ENCODE measurements at places on chromosomes 5 and 9.
A peak's percentile ranks its signal among the peaks of the same experiment; 100 is the strongest.

DNA sequence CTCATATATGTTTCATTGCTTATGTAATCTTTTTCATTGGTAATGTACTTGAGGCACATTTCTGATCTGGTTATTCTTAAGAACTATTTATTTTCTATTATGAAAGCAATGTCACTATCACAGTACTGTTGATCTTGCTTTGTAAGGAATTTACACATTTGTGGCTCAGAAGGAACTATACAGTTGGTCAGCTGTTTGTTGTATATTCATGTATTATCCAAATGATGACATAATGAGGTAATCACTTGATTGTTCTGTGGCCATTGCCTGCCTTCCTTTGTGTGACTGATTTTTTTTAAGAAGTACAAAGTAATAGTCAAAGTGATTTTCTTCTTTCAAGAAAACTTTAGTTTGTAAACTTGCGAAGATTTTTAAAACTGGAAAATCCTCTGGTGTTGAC lies 399.9 kb downstream of the TMEM161B start:
- no peak for DNase-seq

DNA sequence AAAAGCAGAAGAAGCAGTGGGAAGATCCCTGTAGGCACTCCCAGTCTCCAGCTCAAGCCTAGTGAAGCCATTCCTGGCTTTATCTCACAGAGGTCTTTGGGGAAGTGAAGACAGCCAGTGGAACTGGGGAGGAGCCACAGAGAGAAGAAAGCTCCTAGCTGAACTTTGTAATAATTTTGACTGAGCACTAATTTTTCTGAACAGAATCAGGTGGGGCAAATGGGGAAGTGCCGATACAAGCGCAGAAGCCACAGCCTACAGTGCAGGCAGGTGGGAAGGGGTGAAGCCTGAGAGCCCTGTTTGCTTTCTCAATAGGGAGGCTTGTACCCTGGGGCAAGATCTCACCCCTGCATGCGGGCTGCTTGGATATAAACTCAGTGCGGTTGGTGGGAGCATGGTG lies 48.4 kb upstream of the SNAPC3 start:
- no peak for DNase-seq

- no peak for DNase-seq
Measured at GRCh38 chr5:177995691-177996595, at the start of gene PROP1. PROP1 (minus strand) TSS chr5:177996242; CDS start chr5:177995933, 309 bp downstream.

DNA sequence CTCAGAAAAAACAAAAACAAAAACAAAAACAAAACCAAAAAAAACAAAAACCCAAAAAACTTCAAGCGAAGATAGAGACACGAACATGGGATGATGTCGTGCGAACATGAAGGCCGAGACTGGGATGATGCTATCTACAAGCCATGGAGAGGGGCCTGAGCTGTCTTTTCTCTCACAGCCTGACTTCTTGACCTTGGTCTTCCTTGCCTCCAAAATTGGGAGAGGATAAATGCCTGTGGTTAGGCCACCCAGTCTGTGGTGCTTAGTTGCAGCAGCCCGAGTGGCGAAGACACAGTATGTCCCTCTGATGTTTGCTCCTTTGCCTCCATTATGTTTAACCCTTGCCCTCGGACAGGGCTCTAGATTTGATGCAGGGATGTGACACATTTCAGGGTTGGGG lies 130.4 kb upstream of the BASP1 start:
- DNase-seq, result no peak

DNA sequence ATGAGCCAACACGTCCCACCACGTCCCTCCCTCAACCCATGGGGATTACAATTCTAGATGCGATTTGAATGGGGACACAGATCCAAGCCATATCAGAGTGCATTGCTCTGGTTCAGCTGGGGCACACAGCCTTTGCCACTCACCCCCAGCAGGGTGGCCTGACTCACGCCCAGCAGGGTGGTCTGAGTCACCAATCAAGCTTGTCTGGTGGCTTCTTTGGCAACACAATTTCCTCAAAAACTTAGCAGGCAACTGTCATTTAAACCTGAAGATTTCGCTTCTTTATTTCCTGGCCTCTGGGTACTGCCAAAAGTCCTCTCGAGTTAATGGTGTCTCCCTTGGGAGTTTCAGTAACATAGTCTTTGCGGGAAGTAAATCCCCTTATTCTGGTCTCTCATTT lies 16.3 kb upstream of the SEMA5A start:
- no peak for DNase-seq

GRCh38 chr5:78587081-78587774 lies 61.3 kb downstream of the LHFPL2 start:
- DNase-seq, result no peak

GRCh38 chr5:11483630-11484029 lies 420.6 kb downstream of the CTNND2 start:
- no peak for DNase-seq

DNA sequence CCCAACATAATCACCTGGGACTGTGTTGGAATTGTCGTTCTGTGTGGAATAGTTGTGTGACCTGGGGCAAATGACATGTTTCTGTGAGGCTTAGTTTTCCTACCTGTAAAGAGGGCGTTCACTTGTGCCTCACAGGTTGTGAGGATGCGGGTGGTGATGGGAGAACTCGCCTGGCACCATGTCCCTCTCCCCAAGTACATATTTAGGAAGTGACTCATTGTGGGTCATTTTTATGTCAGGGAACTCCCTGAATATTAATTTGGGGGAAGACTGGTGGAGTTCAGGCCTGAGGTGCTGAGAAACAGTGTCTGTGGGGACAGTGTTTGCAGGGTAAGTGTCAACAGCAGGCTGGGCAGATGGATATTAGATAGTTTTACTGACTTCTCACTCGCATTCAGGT lies 144.7 kb downstream of the KDM4C start:
- DNase-seq, result no peak

DNA sequence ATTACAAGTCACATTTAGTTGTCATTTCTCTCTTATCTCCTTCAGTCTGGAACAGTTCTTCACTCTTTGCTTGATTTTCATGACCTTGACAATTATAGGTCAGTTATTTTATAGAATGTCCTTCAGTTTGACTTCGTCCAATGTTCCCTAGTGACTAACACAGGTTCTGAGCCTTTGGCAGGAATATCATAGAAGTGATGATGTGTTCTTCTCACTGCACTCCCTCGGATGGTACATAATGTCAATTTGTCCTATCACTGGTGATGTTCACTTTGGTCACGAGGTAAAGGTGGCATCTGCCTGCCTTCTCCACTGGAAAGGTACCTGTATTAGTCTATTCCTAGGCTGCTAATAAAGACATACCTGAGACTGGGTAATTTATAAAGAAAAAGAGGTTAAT lies 126.0 kb upstream of the PTPN3 start:
- DNase-seq, result no peak

GRCh38 chr5:68688547-68688946 lies 405.3 kb upstream of the SLC30A5 start:
- no peak for DNase-seq

DNA sequence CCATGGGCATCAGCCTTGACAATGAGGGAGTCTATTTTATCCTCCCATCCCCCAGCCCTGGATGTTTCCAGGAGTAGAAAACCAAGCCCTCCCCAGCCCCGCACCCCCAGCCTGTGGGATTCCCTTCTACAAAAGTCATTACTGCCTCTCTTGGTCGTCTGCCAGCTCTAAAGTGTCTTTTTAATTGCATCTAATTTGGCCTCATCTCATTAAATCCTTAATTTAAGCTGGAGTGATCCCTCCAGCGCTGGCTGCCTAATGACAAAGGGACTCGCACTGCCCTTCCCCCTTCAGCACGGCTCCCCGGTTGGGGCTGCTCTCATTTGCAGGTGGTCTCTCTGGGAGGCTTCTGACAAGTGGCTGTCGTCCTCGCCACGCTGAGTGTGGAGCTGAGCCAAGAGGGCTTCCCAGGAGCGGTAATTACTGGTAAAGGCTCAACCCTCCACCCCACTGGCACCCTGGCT lies 107.9 kb upstream of the ALDH1B1 start:
- DNase-seq, result no peak

DNA sequence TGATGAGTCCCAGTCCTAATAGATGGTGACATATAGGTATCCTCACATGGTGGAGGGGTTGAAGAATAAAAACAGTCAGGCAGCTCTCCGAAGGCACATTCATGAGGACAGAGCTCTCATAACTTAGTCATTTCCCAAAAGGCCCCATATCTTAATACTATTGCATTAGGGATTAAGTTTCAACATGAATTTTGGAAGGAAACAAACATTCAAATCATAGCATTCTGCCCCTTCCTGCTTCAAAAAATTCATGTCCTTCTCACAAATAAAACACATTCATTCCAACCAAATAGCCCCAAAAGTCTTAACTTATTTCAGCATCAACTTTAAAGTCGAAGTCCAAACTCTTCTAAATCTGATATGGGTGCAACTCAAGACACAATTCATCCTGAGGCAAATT lies 277.2 kb upstream of the NR4A3 start:
- no peak for DNase-seq

- no peak for DNase-seq
Measured at GRCh38 chr5:41650131-41650530, 139.7 kb upstream of the PLCXD3 start.

GRCh38 chr9:131656356-131657036 lies 83.4 kb downstream of the RAPGEF1 start:
- peak; percentile 44 for DNase-seq

DNA sequence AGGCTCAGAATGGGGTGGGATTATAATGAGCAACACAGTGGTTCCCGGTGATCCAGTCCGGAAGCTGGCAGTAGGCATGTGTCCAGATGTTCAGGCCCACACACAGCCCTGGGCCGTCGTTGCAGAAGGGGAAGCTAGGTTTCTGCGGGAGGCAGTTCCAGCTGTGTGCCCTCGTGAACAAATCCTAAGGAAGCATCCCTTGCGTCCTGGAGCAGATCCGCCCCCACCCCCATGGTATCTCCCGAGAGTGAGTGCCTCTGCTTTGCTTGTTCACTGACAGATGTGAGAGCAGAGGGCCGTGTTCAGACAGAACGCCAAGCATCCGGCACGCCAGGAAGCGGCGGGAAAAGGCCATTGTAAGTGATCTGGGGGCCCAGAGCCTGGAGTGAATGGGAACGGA lies 104.8 kb downstream of the PDE6A start:
- no peak for DNase-seq

DNA sequence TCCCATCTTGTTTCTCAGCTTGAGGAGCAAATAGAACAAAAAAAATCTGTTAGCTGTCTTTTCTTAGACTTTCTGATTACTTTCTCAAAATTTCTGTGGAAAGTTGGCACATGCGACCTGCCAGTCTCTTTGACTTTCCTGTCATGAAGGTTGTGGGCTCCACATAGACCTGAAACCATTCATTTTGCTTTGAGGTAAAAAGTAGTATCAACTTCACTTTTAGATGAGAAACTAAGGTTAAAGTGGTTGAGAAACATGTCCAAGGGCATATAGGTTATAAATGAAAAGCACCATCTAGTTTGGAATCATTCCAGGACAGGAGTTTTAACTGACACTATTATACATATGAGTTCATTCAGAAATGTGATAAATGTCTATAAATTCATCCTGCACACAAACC lies 42.7 kb downstream of the ST8SIA4 start:
- no peak for DNase-seq

DNA sequence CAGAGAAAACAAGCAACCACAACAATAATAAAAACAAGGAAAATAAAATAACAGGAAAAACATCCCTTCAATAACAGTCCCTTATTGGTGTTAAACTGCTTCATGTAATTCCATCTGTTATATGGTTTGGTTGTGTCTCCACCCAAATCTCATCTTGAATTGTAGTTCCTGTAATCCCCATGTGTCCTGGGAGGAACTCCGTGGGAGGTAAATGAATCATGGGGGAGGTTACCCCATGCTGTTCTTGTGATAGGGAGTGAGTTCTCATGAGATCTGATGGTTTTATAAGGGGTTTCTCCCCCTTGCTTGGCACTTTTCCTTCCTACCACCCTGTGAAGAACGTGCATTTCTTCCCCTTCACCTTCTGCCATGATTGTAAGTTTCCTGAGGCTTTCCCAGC lies 369.8 kb downstream of the TMEM232 start:
- no peak for DNase-seq

DNA sequence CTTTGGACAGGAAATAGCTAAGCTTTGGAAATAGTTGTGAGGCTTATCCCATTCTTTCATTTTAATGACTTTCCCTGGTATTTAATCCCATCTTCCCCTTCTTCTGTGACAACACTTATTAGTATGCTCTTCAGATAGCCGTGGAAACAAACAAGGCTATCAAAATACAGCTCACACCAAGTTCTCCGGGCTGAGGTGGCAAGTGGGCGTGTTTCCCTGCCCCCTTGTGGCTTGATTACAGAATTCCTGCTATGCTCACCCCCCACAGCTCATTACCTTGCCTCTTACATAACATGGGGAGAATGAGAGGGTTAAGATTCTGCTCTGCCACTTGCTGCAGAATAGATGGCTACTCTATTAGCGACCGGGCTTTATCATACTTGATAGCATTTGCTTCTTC lies 437.1 kb upstream of the TLE4 start:
- DNase-seq, result no peak

DNA sequence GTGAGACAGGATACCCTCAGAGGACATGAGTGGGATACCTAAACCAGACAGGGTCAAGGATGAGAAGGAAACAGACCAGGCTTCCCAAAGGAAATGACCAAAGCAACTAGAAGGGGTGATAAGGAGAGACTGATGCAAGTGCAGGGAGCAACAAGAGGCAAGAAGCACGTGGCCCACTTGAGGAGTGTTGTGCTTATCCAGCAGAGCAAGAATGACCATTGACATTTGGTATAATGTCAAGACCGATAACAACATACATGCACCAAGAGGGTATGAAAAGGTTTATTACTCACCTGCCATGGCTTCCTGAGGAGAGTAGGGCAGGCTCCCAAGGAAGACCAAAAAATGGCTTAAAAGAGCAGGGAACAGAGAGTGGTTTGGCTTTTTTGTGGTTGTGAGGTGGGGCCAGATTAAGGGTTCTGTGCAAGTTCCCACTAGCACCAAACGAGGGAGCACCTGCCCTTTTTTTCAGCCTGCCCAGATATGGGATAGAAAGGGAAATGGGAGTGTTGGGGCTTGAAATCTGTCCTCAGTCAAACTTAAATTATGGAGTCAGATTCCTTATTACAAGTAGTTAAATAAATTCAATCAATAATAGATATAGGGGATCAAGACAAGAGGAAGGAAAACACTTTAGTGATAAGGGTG lies 513.6 kb downstream of the RASEF start:
- DNase-seq, result no peak

GRCh38 chr9:73583576-73583975 lies 431.9 kb downstream of the ANXA1 start:
- DNase-seq, result no peak

DNA sequence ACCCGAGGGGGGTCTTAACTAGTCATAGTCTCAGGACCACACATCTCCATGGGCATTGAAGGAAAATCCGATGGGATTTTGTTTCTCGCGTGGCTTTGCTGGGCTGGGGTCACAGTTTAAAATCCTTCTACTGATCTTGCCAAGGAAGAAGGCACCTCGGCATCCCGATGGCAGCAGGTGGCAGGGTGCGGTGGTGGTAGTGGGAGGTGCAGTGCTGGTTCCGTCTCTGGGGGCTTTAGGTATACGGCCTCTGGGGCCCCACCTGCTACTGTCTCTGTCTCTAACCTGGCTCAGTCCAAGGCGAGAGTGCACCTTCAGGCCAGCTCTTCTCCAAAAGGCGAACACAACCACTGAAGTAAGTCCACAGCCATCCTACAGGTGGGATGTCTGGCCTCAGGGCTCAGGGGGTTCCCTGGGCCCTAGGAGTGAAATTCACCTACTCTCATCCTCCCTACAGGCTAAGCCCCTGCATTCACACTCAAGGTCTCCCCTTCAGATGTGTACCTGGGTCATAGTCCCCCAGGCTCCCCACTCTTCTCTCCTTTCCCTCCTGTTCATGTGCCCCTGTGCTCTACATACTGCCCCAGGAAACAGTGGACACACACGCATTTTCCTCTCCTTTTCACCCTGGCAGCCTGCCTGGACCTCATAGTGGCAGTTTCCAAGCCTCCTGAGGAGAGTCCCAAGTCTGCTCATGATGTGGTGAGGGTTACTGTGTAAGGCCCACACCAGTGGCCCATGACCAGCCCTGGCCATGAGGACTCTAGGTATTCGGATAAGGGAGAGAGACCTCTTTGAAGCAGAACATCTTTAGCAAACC lies 736 bp upstream of the FCN2 start:
- no peak for DNase-seq
